GM06990 (cell line): ENCODE measurements at places on chromosomes 6 and 20.

- no peak for DNase-seq
These were observed 621 bp downstream of the GPR63 start for GRCh38 chr6:96836631-96837080.

GRCh38 chr6:39778581-39779255 is 13.5 kb upstream of the DAAM2 start:
- DNase-seq, result no peak

DNA sequence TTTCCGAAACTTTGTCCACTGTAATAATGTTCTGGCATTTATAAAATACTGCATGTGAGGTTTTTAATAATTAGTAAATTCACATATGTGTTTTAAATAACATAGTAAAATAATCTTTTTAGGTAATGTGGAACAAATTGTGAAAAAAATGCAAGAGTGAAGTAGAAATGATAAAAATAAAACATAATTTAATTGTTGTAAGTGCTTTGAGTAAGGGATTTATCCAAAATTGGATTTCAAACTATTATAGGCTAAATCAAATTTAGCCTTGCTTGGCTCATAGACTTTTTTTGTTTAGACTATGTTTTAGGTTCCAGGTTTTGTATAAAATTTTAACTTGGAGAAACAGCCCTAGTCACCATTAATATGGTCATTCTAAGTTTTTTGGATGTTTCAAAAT is 1029.5 kb downstream of the PHF3 start:
- no peak for DNase-seq

DNA sequence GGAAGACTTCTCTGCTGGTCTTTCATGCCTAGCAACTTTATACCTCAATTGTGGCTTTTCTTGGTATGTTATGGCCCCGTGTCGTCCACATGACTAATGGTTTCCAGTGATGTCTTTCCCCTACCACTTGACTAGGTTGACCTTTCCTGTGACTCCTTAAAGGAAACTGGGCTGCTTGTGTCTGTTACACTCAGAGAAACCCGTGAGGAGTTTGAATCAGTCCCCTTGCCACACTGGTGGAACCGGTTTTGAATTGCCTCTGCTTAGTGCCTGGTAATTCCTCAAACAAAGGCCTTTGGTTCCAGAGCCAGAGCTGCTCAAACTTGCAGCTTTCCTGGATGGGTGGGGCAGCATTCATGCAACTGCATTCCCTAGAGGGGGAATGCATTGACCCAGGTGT is 21.9 kb downstream of the ECT2L start:
- peak; percentile 9 for DNase-seq

GRCh38 chr20:35004051-35004725 is 48.5 kb downstream of the MYH7B start:
- DNase-seq, result no peak

GRCh38 chr6:11833626-11834592 is 55.3 kb upstream of the ADTRP start:
- peak; percentile 80 for DNase-seq

DNA sequence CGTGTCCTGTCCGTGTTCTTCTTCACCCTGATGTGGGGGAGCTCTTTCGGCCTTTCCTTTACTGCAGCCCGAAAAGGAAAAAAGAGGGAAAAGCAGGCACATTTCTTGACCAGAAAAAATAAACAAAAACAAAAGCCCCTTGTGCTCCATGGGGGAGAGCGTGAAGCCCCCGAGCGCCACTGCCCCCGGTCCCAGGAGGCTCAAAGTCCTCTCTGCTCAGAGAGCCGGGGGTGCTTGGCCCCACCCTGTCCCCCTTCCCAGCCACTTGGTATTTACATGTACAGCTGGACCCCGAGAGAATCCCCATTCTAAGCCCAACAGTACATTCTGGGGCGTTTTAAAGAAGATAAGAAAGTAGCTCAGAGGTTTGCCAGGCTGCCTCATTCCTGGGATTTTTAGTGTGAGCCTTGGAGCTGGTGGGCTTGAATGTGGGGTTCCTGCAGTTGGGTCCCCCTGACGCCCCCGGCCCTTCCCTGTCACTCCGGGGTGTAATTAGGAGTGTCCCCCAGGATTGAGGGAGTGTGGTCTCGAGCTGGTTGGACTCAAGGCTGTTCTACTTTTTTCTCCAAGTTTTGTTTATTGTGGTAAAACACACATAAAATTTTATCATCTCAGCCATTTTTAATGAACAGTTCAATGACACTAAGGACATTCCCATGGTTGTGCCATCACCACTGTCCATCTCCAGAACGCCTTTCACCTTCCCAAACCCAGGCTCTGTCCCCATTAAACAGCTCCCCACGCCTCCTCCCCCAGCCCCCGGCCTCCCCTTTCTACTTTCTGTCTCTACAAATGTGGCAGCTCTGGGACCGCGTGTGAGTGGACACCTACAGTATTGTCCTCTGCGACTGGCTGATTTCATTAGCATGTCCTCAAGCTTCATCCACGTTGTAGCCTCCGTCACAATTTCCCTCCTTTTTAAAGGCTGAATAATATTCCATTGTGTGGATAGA is 55.7 kb upstream of the BHLHE23 start:
- DNase-seq, result no peak

DNA sequence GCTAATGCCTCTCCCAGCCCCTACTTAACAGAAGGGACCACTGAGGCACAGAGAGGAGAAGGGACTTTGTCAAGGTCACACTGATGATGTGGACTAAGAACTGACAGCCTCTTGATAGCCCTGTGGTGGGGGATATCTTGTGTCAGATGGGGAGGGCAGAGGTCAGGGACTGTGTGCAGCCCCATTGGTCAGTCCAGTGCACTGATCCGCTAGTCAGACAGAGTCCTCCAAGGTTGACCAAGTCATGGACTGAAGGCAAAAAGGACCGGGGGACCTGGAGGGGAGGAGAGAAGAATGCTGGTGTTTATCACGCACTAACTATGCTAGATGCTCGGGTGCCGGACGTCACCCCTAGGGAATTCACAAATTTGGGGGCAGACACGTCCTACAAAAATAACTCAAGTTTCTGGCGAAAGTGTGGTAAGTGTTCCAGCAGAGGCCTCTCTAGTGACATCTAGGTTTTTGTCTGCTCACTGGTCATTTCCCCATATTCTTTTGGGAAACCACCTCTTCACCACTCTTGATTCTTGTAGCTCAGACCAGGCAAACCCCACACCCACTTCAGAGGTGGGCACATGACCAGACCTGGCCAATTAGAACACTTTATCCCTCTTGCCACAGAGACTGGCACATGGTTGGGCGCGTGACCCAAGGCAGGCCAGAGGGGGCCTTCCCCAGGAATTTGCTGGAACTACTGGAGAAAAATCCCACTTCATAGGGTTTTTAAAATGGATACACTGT is 21.0 kb downstream of the TCF15 start:
- peak; percentile 57 for DNase-seq

DNA sequence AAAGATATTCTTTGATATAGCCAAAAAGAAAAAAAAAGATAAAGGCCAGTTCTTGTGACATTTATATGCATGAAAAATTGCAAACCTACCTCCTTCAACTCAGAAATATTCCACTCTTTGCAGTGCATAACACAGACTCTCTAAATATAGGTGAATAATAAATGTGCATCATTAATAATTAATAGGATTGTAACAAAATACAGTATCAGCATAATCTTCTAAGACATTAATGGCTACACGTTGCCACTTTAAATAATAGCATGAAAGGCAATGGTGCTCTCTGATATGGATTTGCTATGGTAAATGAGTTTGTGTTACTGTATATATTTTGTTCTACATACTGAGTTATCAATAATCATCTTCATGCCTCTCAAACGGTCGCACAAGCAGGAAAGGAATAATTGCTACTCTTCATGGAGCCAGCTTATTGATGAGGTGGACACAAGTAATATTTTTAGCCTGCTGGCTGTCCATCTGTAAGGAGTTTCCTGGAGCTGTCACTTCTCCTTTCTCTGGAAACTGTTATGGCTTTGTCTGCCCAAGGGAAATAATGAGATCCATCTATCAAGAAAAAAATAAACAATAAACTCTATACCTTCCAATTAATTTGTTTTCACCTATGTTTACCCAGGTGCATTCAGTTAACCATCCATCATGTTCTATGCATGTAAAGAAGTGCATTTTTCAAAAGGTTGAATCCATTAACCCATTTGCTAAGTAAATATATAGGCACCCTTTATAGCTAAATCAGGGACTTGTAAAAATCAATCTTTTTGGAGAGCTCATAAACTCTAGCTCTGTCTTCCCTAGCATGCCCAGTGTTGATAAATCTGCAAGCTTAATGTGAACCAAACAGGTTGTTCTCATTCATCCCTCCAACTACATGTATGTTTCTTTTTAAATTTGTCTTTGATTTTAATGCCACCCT is 253.0 kb downstream of the NKAIN2 start:
- no peak for DNase-seq

DNA sequence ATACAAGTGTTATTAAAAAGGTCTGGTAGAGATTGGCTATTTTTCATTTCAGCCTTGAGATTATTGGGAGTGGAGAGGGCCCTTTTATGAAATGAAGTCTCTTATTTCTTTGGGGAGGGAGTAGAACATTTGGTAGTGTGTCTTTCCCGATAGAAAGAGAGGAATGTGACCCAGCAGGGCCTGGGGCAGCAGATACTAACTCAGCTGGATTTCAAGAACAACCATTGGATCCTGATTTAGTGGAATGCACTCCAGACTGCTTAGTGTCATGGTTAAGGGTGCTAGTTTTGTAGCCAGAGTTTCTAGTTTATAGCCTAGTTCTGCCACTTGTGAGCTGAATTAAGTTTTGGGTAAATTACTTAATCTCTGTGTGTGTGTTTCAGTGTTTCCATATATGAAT is 18.4 kb upstream of the FLRT3 start:
- no peak for DNase-seq
